Stimulated activated CD4-positive, alpha-beta T cell treated with anti-CD3 and anti-CD28 coated beads, TNF-alpha, amount 100 ng/mL, for 48 hours (primary cell): ENCODE measurements at places on chromosomes 6 and 20.

GRCh38 chr6:151524059-151524458, 30.2 kb downstream of the CCDC170 start:
- no peak for DNase-seq

GRCh38 chr6:5656226-5656625, 350.5 kb downstream of the NRN1 start:
- DNase-seq = no peak

GRCh38 chr6:88919032-88919431, 44.4 kb downstream of the RNGTT start:
- DNase-seq = no peak

DNA sequence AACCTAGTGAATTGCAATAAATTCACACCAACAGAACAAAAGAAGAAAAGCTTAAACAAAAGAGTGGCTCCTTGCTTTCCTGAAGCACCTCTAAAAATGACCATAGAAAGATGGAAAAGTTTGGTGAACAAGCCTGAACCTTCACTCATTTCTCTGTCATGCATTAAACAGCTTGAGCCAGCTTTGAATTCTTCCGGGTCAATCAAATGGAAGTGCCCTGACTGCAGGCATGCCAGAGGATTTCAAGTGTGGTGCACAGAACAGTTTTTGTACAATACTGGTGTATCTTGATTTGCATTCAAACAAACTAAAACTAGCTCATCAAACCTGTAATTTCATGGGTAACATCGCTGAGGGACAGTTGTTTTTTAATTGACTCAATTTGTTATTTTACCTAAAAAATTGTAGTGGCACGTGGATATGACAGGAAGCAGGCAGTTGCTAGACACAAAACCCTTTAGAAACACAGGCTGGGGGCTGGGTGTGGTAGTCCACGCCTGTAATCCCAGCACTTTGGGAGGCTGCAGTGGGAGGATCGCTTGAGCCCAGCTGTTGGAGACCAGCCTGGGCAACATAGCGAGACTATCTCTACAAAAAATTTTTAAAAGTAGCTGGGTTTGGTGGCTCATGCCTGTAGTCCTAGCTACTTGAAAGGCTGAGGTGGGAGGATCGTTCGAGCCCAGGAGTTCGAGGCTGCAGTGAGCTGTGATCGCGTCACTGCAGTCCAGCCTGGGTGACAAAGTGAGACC, 9.1 kb downstream of the CASS4 start:
- no peak for DNase-seq

DNA sequence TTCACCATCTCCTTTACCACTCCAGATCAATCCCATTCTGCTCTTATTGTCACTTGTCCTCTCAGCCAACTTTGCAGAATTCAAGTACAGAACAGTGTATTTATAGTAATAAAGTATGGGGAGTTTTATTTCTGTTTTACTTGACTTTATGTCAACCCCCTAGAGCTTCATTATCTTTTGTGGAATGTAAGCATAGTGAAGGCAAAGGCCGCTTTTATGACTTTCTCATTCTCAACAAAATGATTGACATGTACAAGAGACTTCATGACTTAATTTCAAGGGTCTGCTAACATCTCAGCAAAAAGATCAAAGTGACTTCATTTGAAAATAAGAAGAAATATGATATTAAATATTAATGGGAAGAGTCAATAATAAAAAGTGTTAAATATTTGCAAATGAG, 28.7 kb upstream of the ARID1B start:
- no peak for DNase-seq

DNA sequence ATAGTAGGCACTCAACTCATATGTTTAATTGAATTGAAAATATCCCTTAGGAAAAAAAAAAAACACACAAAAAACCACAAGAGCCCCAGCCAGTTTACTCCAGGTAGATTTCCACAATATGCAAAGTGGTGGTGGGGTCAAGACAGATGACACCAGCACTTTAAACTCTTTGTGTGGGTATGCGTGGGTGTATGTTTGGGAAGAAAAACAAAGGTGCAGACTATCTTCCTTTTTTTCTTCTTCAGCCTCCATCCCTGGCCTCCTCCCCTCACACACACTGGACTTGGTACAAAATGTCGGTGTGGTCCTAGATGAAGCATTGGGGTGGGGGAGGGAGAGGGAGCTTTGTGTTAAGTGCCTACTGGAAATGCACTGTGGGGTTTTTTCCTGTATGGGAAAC, 42.2 kb upstream of the CDKAL1 start:
- DNase-seq = no peak

DNA sequence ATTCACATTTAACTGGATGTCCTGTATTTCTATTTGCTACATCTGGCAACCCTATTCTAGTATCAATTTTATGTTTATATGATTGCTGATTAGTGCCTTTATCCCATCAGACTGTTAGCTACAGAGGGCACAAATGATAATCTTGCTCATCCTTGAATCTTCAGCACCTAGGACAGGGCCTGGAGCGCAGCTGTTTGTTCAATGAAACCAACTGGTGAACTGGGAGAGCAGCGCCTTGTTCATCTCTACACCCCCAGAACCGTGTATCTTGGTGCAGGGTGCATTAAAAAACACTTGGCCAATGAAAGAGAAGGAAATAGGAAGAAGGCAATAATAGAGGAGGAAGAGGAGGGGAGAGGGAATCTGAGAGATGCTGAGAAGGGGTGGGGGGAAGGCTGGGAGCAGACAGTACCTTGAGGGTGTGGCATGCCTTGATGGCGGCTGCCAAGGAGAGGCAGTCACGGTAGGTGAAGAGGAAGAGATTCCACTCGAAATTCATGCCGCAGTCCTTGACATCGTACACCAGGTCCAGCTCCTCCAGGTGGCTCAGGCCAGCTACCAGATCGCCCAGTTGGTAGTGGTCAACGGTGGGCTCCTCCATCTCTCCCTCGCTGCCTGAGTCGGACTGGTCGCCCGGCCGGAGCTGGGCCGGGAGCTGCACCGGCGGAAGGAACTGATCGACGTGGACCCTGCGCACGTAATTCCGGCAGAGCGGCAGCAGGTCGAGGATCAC, 15.5 kb downstream of the TMEM151B start:
- no peak for DNase-seq

- DNase-seq = no peak
Measured at GRCh38 chr6:38063973-38064372, 244.4 kb downstream of the ZFAND3 start.

DNA sequence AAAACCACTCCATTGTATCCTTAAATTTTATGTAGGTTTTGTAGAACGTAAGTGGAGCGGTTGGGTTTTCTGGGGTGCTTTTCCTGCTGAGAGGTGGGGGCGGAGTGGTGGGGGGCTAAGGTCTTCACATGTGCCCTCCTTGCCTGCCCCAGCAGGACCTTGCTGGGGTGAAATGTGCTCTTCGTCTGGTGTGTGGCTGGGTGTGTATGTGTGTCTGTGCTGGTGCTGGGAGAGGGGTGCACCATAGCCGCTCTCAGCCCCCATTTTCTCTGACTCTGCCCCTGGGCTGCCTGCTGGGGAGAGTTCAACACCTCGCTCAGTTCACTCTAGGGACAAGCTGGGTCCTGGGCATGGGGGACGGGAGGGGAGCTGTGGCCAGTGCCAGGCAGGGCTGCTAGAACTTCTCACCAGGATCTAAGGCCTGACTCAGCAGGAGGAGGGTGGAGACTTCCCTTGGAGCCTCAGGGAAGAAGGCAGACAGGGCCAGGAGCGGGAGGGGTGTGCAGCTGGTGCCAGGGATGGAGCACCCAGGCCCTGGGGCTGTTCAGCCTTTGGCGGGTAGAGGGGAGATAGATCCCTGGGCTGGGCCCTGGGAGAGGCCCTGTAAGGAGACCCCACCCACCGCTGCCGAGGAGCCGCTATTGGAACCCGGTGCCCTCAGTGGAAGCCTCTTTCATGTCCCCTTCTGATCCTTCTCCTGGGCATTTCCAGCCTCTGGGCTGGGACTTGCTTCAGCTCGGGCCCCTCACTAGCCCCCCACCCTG, 4.8 kb downstream of the SOX18 start:
- DNase-seq = no peak

GRCh38 chr20:31675828-31676608, 38.3 kb downstream of the COX4I2 start:
- DNase-seq = no peak

- DNase-seq = peak; percentile 14
Measured at GRCh38 chr20:45833883-45834796, 541 bp downstream of the SNX21 start.

- DNase-seq = no peak
Measured at GRCh38 chr6:87672641-87673040, 29.4 kb downstream of the AKIRIN2 start.
